Upper lobe of right lung (tissue), 1 donor: ENCODE measurements at places on chromosomes 16 and 17. TPM values are rescaled to one million over a fixed set of nuclear protein-coding genes. Genes with fewer than 3 reads are reported as not detected.

Gene KIF2B
- not detected for total RNA-seq

- no peak for DNase-seq
- H3K4me1 ChIP-seq: no peaks in the 10 kb centered on the region
- H3K27me3 ChIP-seq: no peaks in the 10 kb centered on the region
- H3K4me3 ChIP-seq: no peak overlapping the region
These were observed 1243.8 kb downstream of the CDH8 start for GRCh38 chr16:60792437-60792836.

- no peak overlapping the region for H3K4me3 ChIP-seq
- peak; percentile 87 for DNase-seq
- peaks cover 43% of the 10 kb centered on the region for H3K4me1 ChIP-seq
These were observed 22.5 kb downstream of the METRNL start for GRCh38 chr17:83101805-83102480.

- H3K36me3 ChIP-seq: no peaks in the 10 kb centered on the region
- H3K27ac ChIP-seq: no peak overlapping the region
- H3K4me3 ChIP-seq: no peak overlapping the region
- H3K27me3 ChIP-seq: no peaks in the 10 kb centered on the region
- no peaks in the 10 kb centered on the region for H3K4me1 ChIP-seq
These were observed 1188.0 kb downstream of the CDH11 start for GRCh38 chr16:63933841-63934240.

- DNase-seq: no peak
- peaks cover 6% of the 10 kb centered on the region for H3K4me1 ChIP-seq
- H3K27me3 ChIP-seq: no peaks in the 10 kb centered on the region
- peaks cover 57% of the 10 kb centered on the region for H3K36me3 ChIP-seq
These were observed 44.2 kb downstream of the ADCY7 start for GRCh38 chr16:50310308-50311133.

DNA sequence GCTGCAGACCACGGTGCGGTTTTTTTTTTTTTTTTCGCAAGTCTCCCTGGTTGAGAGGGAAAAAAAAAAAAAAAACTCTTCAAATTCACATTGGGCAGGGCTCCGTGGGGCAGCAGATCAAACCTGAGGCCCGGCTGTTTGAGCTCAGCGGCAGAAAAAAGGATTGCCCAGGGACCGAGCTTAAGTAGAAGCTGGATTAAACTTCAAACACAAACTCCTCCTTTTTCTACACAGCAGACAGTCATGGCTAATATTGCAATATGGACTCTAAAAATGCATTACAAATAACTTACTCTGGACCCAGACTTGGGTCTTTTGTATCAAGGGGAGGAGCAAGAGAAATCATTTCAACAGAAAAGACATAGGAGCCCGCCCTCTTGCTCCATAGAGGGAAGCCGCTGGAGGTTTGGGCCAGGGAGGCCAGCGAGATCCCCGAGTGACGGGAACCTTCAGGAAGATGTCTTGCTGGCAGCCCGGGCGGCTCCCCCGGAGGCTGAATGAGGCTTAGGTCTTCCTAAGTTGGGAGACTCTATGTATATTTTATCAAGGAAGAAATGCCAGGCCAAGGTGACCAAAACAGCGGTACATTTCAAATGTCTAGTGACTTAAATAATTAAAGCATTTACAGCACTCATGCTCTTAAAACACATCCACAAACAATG is 167.7 kb downstream of the ZNF423 start:
- no peaks in the 10 kb centered on the region for H3K36me3 ChIP-seq
- no peak overlapping the region for H3K4me3 ChIP-seq
- no peak overlapping the region for H3K27ac ChIP-seq
- no peak for DNase-seq

DNA sequence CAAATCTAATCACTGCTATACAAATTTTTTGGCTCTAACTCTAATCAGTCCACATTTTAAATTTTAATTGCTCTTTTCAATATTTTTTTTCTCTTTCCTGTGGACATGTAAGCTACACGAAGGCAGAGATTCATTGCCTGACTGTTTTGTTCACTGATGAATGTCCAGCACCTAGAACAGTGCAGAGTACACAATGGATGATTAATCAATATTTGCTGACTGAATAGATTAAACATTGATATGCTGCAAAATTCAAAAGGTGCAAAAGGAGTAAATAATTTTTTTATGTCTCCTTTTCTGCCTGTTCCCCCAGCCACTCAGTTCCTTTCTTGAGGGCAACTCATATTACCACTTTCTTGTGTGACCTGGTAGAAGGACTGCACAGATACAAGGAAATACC is 32.8 kb downstream of the SCNN1B start:
- no peaks in the 10 kb centered on the region for H3K36me3 ChIP-seq
- H3K4me3 ChIP-seq: no peak overlapping the region
- H3K4me1 ChIP-seq: no peaks in the 10 kb centered on the region
- no peaks in the 10 kb centered on the region for H3K27me3 ChIP-seq

DNA sequence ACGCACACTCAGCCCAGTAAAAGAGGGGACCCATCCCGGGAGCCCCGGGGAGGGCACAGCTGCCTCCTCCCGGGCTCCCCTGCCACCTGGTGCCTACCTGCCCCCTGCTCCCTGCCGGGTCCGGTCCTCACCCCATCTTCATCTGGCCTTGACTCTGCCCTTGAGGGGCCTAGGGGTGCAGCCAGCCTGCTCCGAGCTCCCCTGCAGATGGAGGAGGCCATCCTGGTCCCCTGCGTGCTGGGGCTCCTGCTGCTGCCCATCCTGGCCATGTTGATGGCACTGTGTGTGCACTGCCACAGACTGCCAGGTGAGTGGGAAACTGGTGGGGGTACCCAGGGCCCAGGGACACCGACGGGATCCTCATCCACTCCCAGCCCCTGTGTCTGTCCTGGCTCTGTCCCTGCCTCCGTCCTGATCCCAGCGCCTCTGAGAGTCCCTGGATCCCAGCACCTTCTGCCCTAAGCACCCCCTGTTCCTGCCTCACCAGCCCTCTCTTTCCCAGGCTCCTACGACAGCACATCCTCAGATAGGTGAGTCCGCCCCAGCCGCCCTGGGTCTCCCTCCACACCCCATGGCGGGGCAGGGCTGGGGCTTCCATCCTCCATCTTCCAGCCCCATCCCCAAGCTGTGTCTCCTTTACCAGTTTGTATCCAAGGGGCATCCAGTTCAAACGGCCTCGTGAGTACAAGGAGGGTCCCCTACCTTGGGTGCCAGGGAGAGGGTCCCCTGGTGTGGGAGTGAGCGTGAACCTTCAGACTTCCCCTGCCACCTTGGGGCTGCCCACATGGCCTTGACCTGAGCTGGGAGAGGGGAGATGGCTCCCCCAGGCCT is 574 bp downstream of the LAT start:
- no peaks in the 10 kb centered on the region for H3K27me3 ChIP-seq
- peaks cover 73% of the 10 kb centered on the region for H3K36me3 ChIP-seq

Gene ABAT
- 9.8 TPM for total RNA-seq

DNA sequence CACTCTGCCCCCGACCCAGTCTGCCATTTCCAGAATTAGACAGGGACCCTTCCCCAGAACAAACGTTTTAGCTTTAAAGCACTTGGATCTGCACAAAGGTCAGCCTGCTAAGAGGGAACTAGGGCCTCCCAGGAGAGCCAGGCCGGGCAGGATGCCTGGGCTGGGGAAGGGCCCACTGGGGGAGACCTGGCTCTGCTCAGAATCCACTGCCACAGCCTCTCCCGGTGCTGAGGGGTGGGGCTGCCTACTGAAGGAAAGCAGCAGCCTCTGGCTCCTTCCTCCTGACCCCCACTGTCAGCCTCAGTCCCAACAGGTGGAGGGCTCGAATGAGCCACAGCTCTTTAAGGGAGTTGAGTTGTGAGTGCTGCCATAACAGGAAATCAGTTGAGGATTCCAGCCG is 1.7 kb downstream of the YBX2 start:
- no peaks in the 10 kb centered on the region for H3K36me3 ChIP-seq
- H3K4me3 ChIP-seq: no peak overlapping the region
- peaks cover 20% of the 10 kb centered on the region for H3K4me1 ChIP-seq
- DNase-seq: no peak

Gene SCN4A
- total RNA-seq: not detected

DNA sequence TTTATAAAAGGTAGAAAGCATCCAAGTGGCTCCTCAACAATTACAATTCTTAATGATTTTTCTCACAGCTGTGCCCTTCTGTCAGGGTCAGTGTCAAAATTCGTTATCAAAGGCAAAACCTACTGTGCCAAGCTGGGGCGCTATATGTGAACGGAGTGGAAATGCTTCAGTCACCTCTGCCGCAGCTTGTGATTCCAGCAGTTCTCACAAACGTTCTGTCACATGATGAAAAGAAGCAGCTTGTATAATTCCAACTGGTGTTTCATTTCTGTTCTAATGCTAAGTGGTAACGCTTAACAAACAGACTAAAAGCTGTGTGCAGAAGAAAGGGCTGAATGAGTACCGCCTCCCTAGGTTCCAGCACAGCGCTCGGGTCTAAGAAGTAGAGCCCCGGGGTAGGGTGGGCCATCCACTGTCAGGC is 14.2 kb downstream of the PLD6 start:
- H3K27ac ChIP-seq: no peak overlapping the region
- peaks cover under 1% of the 10 kb centered on the region for H3K4me1 ChIP-seq
- peaks cover 28% of the 10 kb centered on the region for H3K36me3 ChIP-seq
- H3K27me3 ChIP-seq: no peaks in the 10 kb centered on the region
- DNase-seq: no peak

DNA sequence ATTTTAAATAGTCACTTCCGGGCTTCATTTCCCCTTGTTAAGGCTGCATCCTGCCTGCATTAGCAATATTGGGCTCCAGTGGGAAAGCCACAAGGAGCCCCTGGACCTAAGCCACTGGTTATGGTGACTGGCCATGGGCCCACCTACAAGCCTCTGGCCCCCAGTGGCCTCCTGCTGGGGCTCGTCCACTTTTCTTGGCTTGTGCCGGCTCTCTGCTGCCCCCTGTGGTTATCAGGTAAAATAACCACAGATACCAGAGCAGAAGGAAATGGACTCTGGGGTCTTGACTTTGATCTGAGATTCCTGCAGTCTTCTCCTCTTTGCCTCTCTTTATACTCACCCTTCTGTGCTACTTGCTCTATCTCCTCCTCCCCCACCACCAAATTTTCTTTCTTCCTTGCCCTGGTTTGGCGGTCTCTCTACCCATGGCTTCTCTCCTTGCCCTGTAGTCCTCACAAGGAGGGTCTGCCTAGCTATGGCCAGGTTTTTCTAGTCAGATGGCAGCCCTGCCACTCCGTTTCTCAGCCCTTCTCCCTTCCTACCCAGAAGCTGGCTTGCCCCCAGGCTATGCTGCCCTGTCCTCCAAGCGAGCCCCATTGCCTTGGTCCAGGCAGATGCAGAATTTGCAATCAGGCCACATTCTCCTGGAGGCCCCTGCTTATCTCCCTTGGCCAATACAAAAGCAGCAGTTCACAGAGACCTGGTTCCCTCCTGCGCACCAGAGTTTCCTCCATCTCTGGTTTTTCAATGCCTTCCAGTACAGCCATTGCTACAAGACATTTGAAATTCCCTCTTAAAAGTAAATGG is 82.9 kb upstream of the RCVRN start:
- H3K4me1 ChIP-seq: peaks cover 8% of the 10 kb centered on the region
- H3K27me3 ChIP-seq: no peaks in the 10 kb centered on the region
- no peak overlapping the region for H3K4me3 ChIP-seq
- no peak overlapping the region for H3K27ac ChIP-seq
- no peak for DNase-seq

- H3K27ac ChIP-seq: no peak overlapping the region
- peaks cover 44% of the 10 kb centered on the region for H3K4me1 ChIP-seq
- no peaks in the 10 kb centered on the region for H3K36me3 ChIP-seq
- H3K27me3 ChIP-seq: no peaks in the 10 kb centered on the region
These were observed 10.8 kb upstream of the G6PC1 start for GRCh38 chr17:42889809-42890208.

- H3K27ac ChIP-seq: no peak overlapping the region
- DNase-seq: no peak
- peaks cover 34% of the 10 kb centered on the region for H3K27me3 ChIP-seq
- H3K36me3 ChIP-seq: no peaks in the 10 kb centered on the region
These were observed 3.1 kb upstream of the NPW start for GRCh38 chr16:2016407-2016922.

DNA sequence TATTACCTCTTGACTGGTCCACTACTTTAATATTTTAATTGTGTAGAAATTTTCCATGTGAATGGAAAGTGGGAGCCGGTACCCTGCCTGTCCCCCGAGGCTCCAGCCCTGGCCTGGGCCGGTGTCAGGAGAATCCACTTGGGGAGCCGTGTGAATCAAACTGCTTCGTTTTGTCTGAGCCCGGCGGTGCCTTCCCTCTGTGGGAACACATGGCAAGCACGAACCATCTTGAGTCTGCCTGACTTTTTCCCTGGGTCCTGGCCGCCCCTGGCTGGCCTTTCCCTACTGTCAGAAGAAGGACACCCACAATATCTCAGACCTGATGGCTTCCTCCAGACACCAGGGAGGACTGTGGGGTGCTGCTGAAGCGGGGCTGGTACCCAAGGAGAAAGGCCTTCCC is 12.4 kb upstream of the MYO15B start:
- no peak overlapping the region for H3K4me3 ChIP-seq
- no peak for DNase-seq
- H3K36me3 ChIP-seq: no peaks in the 10 kb centered on the region

GRCh38 chr16:5428932-5429331 is 331.3 kb upstream of the EEF2KMT start:
- no peaks in the 10 kb centered on the region for H3K36me3 ChIP-seq
- no peaks in the 10 kb centered on the region for H3K4me1 ChIP-seq
- H3K27ac ChIP-seq: no peak overlapping the region
- DNase-seq: no peak
- H3K4me3 ChIP-seq: no peak overlapping the region
- no peaks in the 10 kb centered on the region for H3K27me3 ChIP-seq

DNA sequence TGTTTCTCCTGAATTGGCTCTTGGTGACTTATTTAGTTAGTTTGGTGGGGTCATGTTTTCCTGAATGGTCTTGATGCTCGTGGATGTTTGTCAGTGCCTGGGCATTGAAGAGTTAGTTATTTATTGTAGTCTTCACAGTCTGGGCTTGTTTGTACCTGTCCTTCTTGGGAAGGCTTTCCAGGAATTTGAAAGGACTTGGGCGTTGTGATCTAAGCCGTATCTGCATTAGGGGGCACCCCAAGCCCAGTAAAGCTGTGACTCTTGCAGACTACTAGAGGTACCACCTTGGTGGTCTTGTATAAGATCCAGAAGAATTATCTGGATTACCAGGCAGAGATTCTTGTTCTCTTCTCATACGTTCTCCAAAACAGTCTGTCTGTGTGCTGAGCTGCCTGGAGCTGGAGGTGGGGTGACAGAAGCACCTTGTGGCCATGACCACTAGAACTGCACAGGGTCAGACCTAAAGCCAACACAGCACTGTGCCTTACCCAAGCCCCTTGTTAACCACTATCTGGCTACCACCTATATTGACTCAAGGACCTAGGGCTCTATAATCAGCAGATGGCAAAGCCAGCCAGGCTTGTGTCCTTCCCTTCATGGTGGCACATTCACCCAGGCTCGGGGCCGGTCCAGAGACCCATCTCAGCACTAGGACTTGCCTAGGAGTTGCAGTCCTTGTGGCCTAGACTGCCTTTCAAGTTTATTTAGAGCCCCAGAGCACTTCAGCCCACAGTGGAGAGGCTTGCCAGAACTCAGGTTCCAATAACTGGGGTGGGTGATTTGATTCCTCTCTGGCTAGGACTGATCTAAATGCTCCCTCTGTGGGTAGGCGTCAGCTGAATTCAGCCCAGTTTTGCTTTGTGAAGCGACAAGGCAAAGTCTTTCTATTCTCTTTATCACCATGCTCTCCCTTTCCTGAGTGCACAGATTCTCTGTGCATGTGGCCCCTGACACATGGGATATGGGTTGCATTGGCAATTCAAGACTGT is 11.0 kb downstream of the RNF135 start:
- no peak overlapping the region for H3K27ac ChIP-seq
- no peaks in the 10 kb centered on the region for H3K27me3 ChIP-seq
- no peak overlapping the region for H3K4me3 ChIP-seq
- no peak for DNase-seq
- peaks cover 21% of the 10 kb centered on the region for H3K36me3 ChIP-seq

- H3K4me3 ChIP-seq: no peak overlapping the region
- no peaks in the 10 kb centered on the region for H3K36me3 ChIP-seq
- no peaks in the 10 kb centered on the region for H3K27me3 ChIP-seq
- no peak overlapping the region for H3K27ac ChIP-seq
These were observed 27.1 kb downstream of the ARSG start for GRCh38 chr17:68318103-68318991.
